ENCODE measurements at places on chromosomes 2 and 18. TPM values are rescaled to one million over a fixed set of nuclear protein-coding genes. Genes with fewer than 3 reads are reported as not detected.

IL1R2 gene
- 8.7 TPM for total RNA-seq

DCDC2C gene
- total RNA-seq, result 0.11 TPM

GALNT5 gene
- total RNA-seq, result not detected

GULP1 gene
- 42.9 TPM for total RNA-seq

KCNE4 gene
- total RNA-seq, result 3.8 TPM

CCDC68 gene
- total RNA-seq, result 5.4 TPM

TDRD15 gene
- total RNA-seq, result not detected

DGUOK gene
- 52.4 TPM for total RNA-seq

PCARE gene
- 0.11 TPM for total RNA-seq

GRCh38 chr2:162704496-162704895 is 134.1 kb downstream of the KCNH7 start:
- no peaks in the 10 kb centered on the region for H3K27me3 ChIP-seq
- H3K4me3 ChIP-seq, result no peak overlapping the region
- no peaks in the 10 kb centered on the region for H3K4me1 ChIP-seq
- DNase-seq, result no peak
- no peak overlapping the region for H3K27ac ChIP-seq

- no peaks in the 10 kb centered on the region for H3K4me1 ChIP-seq
- DNase-seq, result no peak
- no peaks in the 10 kb centered on the region for H3K36me3 ChIP-seq
- no peak overlapping the region for H3K4me3 ChIP-seq
- no peak overlapping the region for H3K27ac ChIP-seq
- no peaks in the 10 kb centered on the region for H3K27me3 ChIP-seq
Measured at GRCh38 chr2:135183822-135184221, 131.7 kb downstream of the RAB3GAP1 start.

DNA sequence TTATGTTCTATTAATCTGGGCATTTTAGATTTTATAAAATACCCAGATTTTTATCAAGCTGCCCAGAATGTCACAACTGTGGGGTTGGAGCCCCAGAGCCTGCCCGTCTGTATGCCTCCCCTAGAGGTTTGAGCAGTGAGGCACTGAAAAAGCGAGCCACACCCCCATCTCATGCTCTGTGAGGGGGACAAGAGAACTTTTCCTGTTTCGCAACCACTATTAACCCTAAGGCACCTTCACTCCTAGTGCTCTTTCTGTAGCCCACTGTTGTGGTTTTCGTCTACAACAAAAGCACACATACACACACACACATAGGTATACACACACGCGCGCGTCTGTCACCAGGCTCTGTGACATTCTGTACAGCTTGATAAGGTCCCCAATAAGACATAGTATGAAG is 38.0 kb downstream of the DCDC2C start:
- no peaks in the 10 kb centered on the region for H3K36me3 ChIP-seq
- no peak overlapping the region for H3K4me3 ChIP-seq
- no peak overlapping the region for H3K27ac ChIP-seq
- no peak for DNase-seq

GRCh38 chr2:234033174-234033573 is 17.3 kb upstream of the SPP2 start:
- H3K4me1 ChIP-seq, result no peaks in the 10 kb centered on the region
- H3K27ac ChIP-seq, result no peak overlapping the region
- H3K36me3 ChIP-seq, result no peaks in the 10 kb centered on the region
- no peak overlapping the region for H3K4me3 ChIP-seq
- H3K27me3 ChIP-seq, result no peaks in the 10 kb centered on the region
- no peak for DNase-seq

DNA sequence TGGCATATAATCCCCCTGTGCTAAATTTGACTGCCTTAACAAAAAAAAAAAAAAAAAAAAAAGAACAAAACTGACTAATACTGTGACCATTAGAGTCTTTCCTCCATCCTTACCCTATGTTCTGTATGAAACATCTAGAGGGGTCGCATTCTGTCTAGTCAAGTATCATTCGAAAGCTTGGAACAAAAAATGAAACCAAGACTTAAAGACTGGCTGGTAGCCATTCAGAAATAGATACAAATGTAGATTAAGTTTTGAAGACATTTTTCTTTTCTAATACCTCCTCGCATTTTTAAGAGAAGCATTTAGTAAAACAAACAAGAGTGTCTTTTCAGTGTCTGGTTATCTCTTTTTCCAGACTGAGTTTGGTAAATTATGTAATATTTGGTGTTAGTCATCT is 66.7 kb downstream of the SPATS2L start:
- DNase-seq, result no peak
- H3K36me3 ChIP-seq, result no peaks in the 10 kb centered on the region
- no peak overlapping the region for H3K27ac ChIP-seq
- H3K4me1 ChIP-seq, result peaks cover 7% of the 10 kb centered on the region
- H3K27me3 ChIP-seq, result no peaks in the 10 kb centered on the region

DNA sequence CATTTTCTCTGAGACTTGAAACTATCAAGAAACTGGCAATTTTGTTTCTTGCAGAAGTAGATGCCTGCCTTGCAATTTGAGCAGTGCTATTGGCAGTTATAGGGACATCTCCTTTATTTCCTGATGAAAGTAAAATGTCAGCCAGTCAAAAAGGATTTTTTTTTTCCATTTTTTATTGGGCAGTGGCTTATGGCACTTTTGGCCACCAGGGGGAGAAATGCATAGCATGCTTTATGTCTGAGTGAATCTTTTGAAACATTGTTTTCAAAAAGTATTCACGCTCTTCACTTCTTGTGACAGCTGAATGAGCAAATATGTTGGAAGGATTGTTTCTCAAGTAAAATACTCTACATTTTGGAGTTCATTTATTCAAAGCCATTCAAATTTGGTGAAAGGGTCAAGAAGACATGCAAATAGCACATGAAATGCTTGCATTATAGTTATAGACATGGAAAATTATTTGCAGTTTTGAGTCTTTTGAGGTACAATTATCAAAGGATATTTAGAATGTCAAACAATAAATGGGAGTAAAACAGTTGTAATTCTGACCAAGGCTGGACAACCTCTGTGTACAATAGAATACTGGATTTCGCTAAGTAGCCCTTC is 491.0 kb downstream of the CDH2 start:
- no peaks in the 10 kb centered on the region for H3K27me3 ChIP-seq
- H3K36me3 ChIP-seq, result no peaks in the 10 kb centered on the region
- no peak overlapping the region for H3K4me3 ChIP-seq
- H3K4me1 ChIP-seq, result no peaks in the 10 kb centered on the region
- DNase-seq, result no peak
- H3K27ac ChIP-seq, result no peak overlapping the region

GRCh38 chr2:142873831-142874287 is 3.6 kb upstream of the KYNU start:
- H3K4me1 ChIP-seq, result no peaks in the 10 kb centered on the region
- DNase-seq, result no peak
- H3K27ac ChIP-seq, result no peak overlapping the region
- H3K27me3 ChIP-seq, result no peaks in the 10 kb centered on the region

DNA sequence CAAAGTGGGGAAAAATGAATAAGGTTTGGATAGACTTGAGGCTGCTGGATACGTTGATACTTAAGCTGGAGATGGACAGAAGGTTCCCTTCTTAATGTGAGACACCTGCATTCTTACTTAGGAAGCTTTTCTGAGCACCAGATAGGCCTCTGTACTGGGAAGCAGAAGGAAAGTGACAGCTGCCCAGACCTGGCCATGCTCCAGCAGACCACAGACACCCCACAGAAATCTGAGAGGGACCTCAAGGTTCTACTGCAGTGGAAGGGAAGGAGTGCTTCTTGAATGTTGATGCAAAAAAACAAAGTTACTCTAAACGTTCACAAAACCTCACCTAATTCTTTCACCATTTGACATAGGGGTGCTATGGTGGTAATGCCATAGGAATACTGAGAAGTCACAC is 642.1 kb upstream of the ID2 start:
- H3K4me3 ChIP-seq, result no peak overlapping the region
- H3K27ac ChIP-seq, result no peak overlapping the region
- DNase-seq, result no peak
- H3K27me3 ChIP-seq, result no peaks in the 10 kb centered on the region
- no peaks in the 10 kb centered on the region for H3K4me1 ChIP-seq

- H3K4me1 ChIP-seq, result no peaks in the 10 kb centered on the region
- H3K36me3 ChIP-seq, result no peaks in the 10 kb centered on the region
- no peak for DNase-seq
- H3K27ac ChIP-seq, result no peak overlapping the region
Measured at GRCh38 chr2:54255230-54256090, 569 bp downstream of the TSPYL6 start.

DNA sequence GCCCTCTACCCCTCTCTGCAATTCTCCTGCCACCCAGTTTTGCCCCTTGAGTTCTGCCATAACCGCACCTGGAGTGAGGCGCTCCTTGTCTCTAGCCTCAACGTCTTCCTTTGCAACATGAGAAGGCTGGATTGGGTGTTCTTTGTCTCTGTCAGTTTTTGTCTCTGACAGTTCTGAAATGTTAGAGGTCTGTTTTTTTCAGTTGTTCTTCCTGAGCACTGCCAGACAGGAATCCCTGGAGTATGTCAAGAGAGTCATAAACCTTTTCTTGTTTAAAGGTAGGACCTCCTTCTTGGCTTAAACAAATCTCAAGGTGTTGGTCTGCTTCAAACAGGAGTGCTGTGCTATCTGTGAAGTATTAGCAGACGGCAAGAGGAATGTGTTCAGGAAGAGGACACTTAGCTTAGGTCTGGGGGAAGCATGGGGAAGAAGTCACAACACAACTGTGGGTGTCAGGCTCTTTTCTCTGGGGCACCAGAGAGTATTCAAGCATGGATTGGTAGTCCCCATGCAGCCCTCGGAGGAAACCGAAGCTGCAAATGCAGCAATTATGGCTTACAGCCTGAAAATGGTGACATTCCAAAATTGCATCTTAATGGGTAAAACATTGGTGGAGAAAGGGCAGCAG is 32.3 kb downstream of the AFF3 start:
- H3K4me1 ChIP-seq, result peaks cover 7% of the 10 kb centered on the region
- H3K27me3 ChIP-seq, result no peaks in the 10 kb centered on the region
- no peak for DNase-seq
- H3K36me3 ChIP-seq, result no peaks in the 10 kb centered on the region
- H3K27ac ChIP-seq, result no peak overlapping the region

GRCh38 chr2:117930775-117931174 is 83.1 kb downstream of the CCDC93 start:
- H3K27ac ChIP-seq, result no peak overlapping the region
- DNase-seq, result no peak
- H3K4me1 ChIP-seq, result no peaks in the 10 kb centered on the region
- H3K36me3 ChIP-seq, result no peaks in the 10 kb centered on the region
- H3K27me3 ChIP-seq, result no peaks in the 10 kb centered on the region

DNA sequence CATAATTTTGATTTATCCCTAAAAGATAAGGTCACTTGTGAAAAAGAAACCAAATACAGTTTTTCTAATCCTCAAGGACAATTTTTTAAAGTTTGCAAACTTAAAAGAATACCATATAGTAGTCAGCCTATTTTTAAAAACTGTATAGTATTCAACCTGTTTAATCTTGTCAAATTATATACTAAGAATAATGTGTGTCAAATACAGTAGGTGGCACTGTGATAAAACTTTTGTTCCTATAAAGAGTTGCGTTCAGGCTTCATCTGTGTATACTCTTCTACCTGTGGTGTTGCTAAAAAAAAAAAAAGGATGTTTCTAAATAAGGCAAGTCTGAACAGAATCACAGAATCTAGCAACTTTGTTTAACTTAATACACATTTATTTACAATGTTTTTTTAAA is 68.6 kb downstream of the CCDC138 start:
- no peaks in the 10 kb centered on the region for H3K27me3 ChIP-seq
- no peaks in the 10 kb centered on the region for H3K4me1 ChIP-seq
- no peaks in the 10 kb centered on the region for H3K36me3 ChIP-seq

- DNase-seq, result no peak
- H3K4me1 ChIP-seq, result no peaks in the 10 kb centered on the region
- no peaks in the 10 kb centered on the region for H3K36me3 ChIP-seq
- H3K27me3 ChIP-seq, result no peaks in the 10 kb centered on the region
- H3K27ac ChIP-seq, result no peak overlapping the region
Measured at GRCh38 chr2:26712486-26713465, 20.3 kb downstream of the KCNK3 start.

All from ovary (tissue), 10 donors.